ENCODE measurements at places on chromosomes 7 and 10. TPM values are rescaled to one million over a fixed set of nuclear protein-coding genes. Genes with fewer than 3 reads are reported as not detected.

NUP42 gene
- 40.7 TPM for total RNA-seq

MACC1 gene
- 3.1 TPM for total RNA-seq

WASHC2A gene
- 21.2 TPM for total RNA-seq

TMEM229A gene
- 0.48 TPM for total RNA-seq

All from umbilical cord (tissue), 2 donors.